ENCODE measurements at places on chromosomes 5 and 9.
A peak's percentile ranks its signal among the peaks of the same experiment; 100 is the strongest.

DNA sequence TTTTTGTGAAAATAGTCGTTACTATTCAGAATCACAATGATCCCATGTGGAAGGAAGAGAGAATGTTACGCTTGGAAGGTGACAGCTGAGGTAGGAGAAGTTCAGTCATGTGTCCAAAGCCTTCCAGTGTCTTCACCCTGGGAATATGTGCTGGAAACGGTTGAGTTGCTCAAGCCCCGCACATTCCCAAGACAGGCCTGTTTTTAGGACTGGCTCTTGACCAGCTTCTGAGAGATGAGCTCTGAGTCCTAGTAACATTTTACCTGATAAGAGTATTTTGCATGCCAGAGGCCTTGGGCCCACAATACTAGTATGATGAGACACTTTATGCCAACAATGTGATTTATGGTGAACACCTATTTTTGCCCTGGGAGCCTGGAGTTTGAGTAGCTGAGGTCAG lies 101.7 kb downstream of the LMNB1 start:
- DNase-seq, result no peak

- DNase-seq, result no peak
Observed at GRCh38 chr9:136232969-136233368, 12.6 kb downstream of the QSOX2 start.

GRCh38 chr5:111748304-111748763 lies 8.7 kb downstream of the NREP start:
- DNase-seq, result no peak

DNA sequence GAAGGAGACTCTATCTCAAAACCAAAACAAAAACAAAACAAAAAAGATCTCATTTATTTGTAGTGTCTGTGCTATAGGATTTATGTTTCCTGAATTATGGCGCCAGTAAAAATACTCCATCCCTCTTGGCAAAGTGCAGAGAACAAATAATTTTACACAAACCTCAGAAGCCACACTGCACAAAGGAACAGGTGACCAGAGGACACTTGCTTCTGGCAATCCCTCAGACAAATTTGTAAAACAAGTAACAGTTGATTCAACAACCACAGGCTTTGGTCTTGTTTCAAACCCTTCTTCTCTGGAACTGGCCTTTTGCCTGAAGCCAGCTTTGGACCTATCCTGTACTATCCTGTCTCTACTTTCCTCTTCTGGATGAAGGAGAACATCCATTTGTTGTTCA lies 502.1 kb downstream of the DMAC1 start:
- peak; percentile 50 for DNase-seq

GRCh38 chr9:92208693-92209524 lies 84.6 kb downstream of the IARS1 start:
- no peak for DNase-seq

- no peak for DNase-seq
Observed at GRCh38 chr9:111118256-111118948, 80.1 kb upstream of the LPAR1 start.

DNA sequence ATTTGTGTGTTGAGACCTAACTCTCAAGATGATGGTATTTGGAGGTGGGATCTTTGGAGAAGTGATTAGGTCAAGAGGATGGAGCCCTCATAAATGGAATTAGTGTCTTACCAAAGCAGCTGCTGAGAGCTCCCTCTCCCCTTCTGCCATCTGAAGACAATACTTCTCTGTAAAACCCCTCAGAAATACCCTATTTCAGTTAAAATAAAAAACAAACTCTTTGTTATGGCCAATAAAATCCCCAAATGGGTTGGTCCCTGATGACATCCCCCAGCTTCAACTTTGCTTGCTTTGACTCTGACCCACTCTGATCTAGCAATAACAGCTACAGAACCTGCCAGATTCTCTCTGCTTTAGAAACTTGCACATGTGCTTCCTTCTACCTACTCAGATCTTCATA lies 100.9 kb downstream of the SNCAIP start:
- no peak for DNase-seq
